ENCODE measurements at places on chromosomes 16 and 17.

DNA sequence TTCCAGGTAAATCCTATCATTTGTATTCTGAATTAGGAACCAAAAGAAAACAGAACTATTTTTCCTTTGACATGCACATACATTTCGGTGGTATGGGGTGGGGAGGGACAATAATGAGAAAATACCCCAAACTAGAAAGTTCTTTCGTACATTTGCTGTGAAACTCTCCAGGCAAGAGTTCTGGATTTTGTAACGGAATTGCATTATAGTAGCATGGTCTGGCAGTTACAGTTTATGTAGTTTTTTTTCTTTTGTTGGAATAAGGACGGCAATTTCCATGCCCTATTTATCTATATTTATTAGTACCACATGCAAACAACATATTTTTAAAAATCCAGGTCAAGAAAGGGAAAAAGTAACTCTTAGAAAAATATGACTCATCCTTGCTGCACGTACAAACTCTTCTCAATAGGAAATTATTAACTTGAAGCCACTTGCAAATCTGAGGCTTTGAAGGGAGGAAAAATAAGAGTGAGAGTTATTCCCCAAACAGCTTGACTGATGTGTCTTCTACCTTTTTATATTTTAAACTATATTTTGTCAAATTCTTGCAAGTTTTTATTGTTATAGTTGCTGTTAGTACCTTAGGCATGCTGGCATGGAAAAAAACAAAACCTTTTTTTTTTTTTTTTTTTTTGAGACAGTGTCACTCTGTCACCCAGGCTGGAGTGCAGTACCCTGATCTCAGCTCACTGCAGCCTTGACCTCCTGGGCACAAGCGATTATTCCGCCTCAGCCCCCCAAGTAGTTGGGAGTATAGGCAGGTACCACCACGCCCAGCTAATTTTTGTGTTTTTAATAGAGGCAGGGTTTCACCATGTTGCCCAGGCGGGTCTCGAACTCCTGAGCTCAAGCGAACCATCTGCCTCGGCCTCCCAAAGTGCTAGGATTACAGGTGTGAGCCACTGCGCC lies 69.3 kb downstream of the WWP2 start:
- no peak for DNase-seq

DNA sequence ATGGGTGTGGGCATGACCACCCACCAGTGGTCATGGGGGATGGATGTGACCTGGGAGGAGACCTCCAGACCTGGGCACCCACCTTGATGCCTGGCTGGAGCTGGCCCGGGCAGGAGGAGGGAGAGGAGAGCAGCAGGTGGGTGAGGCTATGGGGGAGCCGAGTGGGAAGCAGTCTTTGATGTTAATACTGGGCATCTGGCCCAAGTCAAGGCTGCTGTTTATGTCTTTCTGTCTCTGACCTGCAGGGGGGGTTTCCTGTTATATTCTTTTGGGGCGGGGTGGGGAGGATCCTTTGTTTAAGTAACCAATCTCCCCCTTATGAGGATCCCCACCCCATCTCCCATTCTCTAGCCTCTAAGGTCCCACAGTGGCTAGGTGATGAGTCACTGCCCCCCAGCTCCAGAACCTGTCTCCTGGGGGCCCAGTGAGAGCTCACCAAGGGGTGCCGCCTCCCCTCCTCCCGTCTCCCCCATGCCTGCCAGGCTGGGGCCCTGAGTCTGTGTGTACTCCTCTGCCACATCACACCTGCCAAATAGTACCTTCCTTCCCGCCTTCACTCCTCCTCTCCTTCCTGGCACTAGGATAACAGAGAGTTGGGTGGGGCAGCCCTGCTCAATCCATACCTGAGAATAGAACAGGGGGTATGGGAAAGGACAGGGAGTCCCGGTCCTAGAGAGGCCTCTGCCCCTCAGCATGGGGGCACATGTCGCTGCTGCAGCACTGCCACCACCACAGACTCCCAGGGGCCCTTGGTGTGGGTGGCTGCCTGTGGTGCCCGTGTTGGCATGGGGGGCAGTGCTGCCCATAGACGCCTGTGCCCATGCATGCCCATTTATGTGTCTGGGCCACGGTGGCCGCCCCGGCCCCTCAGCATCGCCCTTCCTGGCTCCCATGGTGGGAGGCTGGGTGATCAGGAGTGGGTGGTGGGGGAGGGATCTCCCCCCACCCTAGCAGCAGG lies 7.3 kb downstream of the THRA start:
- no peak for DNase-seq

- DNase-seq: no peak
Observed at GRCh38 chr17:1087381-1088241, 90.7 kb downstream of the TIMM22 start.

DNA sequence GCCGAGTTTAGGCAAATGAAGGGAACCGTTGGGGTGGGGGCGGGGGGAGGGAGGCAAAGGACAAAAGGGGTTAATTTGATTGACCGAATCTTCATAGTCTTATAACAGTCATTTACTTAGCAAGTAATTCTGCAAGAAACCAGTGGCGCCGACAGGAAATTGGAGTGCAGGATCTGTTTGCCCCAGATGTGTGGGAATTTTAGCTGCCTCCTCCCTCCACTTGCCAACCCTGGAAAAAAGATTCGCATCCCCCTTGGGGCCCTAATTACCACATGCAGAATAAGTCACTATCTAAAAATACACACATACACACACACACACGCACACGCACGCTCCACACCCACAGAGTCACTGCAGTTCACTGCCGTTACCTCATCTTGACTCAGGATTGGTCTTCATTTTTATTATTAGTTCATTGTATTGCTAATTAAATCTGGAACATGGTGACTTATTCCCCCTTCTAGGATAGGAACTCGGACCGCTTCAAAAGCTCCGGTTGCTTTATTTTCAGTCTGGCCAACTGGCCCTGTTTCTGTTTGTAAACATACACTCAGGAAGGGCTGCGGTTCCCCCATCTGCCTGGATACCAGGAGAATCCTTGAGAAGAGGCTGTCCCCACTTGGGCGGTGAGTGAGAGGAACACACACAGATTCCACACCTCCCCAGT lies 241.6 kb upstream of the SALL1 start:
- no peak for DNase-seq

DNA sequence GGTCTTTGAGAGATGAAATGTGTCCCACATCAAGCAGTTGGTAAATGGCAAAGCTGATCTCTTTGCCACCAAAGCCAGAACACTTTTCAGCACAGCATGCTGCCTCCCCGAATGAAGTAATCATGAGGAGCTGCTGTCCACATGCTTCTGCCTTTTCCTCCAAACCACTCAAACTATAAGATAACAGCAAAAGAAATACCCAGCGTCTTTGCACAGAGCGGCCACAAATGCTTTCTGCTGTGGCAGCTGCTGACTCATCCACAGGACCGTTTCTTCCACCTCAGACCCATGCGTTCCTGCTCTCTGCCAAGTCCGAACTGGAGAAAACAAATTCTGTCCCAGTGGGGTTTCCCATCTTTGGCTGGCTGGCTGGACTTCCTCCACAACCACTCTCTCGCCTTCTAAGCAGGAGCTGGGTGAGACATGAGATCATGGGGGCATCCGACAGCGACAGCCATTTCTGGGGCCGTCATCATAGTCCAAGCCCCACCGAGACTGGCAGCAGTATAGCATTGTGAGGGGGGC lies 27.1 kb downstream of the TBC1D3B start:
- DNase-seq: no peak

All from SW 1271 (cell line).